Activated CD4-positive, alpha-beta T cell treated with anti-CD3 and anti-CD28 coated beads, Interleukin-2, amount 50 U/mL, for 24 hours (primary cell): ENCODE measurements at places on chromosomes 4 and X.

- no peak for DNase-seq
These were observed 19.6 kb downstream of the PRDM5 start for GRCh38 chr4:120902925-120903324.

- DNase-seq, result no peak
These were observed 6.5 kb upstream of the USP46 start for GRCh38 chr4:52665592-52665991.

GRCh38 chr4:86403575-86403974, 43.7 kb upstream of the MAPK10 start:
- DNase-seq, result no peak

- DNase-seq, result no peak
These were observed 59.0 kb downstream of the GK start for GRCh38 chrX:30712214-30712613.

DNA sequence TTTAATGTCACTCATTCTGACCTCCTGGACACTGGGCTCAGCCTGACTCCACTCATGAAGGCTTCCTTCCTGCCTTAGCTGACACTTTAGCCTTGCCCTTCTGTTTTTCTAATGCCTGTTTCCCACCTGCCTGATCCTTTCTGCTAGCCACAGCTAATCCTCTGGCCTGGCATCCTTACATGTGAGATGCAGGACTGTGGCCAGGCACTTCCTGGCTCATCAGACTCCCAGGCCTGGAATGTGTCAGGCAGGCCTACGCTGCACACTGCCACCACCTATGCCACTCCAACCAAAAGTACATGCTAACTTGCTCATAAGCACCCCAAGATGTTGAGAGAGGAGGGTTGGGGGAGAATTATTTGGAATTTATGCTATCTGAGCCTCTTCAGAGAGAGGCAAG, 138.8 kb upstream of the NALF2 start:
- DNase-seq, result no peak

- no peak for DNase-seq
These were observed 318.0 kb downstream of the GASK1B start for GRCh38 chr4:157854819-157855218.
